ENCODE measurements at places on chromosomes 12 and 14. TPM values are rescaled to one million over a fixed set of nuclear protein-coding genes. Genes with fewer than 3 reads are reported as not detected.

GRCh38 chr12:131591714-131592709 lies 118.9 kb upstream of the SFSWAP start:
- peak overlapping the region; percentile 37 for H3K4me3 ChIP-seq
- no peaks in the 10 kb centered on the region for H3K4me1 ChIP-seq
- H3K27ac ChIP-seq = no peak overlapping the region
- no peaks in the 10 kb centered on the region for H3K27me3 ChIP-seq
- peak; percentile 78 for DNase-seq

- DNase-seq = no peak
- H3K4me3 ChIP-seq = no peak overlapping the region
- H3K36me3 ChIP-seq = no peaks in the 10 kb centered on the region
- H3K27ac ChIP-seq = peak overlapping the region; percentile 50
- no peaks in the 10 kb centered on the region for H3K27me3 ChIP-seq
Measured at GRCh38 chr14:104970231-104971068, 7.7 kb downstream of the AHNAK2 start.

DNA sequence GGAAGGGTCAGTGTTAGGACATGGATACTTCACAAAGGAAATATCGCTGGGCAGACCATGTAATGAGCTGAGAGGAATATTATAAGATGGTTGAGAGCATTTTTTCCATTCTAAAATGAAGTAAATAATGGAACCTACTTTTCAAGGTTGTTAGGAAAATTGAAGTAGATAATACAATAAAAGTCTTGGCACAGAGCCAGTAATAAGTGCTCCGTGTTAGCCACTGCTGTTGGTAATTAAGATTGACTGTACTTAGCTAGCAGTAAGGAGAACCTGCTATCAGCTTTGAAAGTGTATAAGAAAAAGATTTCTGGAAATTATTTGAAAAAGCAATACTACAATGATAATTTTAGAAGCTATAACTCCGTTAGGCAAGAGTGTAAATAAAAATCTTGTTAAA lies 77.6 kb downstream of the SCAF11 start:
- H3K4me1 ChIP-seq = peaks cover 8% of the 10 kb centered on the region
- DNase-seq = no peak
- H3K4me3 ChIP-seq = no peak overlapping the region

LBHD2 gene
- total RNA-seq = 1.9 TPM

SDSL gene
- total RNA-seq = 25.2 TPM

DNA sequence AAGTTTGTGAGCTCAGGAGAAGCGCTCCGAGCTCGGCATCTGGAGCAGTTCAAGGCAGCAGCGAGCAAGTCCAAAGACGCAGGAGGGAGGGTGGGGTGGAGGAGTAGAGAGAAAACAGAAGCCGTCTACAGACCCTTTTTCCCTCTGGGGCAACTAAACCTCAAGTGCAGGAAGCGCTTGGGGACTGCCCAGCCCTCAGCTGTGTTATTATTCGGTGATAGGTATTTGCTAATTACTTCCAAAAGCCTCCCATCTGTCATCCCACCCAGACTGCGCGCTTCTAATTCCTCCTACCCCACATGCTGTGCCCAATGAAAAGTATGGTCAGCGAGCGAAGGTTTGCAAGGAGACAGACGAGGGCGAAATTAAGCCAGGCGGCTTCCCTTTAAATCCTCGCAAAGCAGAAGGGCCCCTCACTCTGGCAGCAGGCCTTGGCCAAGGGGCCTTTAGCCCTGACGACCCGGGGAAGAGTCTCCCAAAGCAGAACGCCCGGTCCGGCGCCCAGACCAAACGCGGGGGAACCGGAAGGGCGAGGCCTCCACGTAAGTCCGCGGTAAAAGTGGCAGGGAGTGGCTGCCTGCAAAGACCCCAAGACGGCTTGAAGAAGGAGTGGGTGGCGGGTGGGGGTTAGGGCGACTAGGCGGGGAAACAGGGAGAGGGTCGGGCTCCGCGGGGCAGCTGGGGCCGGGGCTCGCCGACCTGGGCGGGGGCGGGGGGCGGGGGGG lies 507 bp upstream of the CD9 start:
- peaks cover 6% of the 10 kb centered on the region for H3K4me1 ChIP-seq
- no peaks in the 10 kb centered on the region for H3K27me3 ChIP-seq

KCNC2 gene
- 0.39 TPM for total RNA-seq

PLEK2 gene
- total RNA-seq = 5.7 TPM

CLEC9A gene
- total RNA-seq = 2.6 TPM

GRCh38 chr12:93442411-93443340 lies 929 bp upstream of the UBE2N start:
- DNase-seq = no peak
- H3K4me1 ChIP-seq = peaks cover 27% of the 10 kb centered on the region
- no peaks in the 10 kb centered on the region for H3K36me3 ChIP-seq
- H3K27ac ChIP-seq = peak overlapping the region; percentile 95

DNA sequence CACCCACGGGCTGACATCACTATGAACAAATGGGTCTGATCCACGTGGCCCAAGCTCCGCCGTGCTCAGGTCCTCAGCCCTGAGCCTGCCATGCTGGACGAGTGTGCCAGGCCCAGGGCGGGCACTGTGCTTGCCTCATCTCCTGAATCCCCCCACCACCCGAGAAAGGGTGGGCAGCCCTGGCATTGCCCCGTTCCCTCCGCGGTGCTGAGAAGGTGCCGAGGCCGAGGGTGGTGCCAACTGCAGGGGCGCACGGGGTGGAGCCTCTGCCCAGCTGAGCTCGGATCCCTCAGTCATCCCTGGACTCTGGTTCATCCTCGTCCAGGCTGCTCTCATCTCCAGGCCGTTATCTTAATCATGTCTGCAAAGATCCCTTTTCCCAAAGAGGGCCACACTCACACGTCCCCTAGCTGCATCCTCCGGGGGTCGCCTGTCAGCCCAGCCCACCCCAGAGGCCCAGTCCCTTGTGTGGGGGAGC lies 60.6 kb downstream of the NOC4L start:
- DNase-seq = no peak
- peaks cover 3% of the 10 kb centered on the region for H3K4me1 ChIP-seq
- no peak overlapping the region for H3K4me3 ChIP-seq
- H3K27ac ChIP-seq = no peak overlapping the region
- no peaks in the 10 kb centered on the region for H3K36me3 ChIP-seq

DNA sequence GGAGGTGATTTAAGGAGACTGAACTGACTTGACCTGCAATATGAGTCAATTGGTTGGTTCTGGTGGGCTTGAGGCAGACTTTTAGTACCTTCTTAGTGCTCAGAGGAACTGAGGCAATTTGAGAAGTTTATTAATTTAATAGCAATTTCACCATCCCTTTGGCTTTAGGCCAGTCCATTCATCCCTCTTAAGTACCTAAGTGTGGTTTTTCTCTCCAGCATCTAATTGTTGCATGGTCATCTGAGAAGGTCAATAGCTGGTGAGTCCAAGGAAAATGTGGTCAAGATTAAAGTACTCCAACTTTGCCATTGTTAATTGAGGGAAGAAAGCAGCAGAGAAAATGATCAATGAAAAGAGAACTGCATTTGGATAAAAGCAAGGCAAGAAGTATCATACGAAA lies 115.4 kb upstream of the DYRK2 start:
- no peak for DNase-seq
- peaks cover 5% of the 10 kb centered on the region for H3K4me1 ChIP-seq
- H3K27ac ChIP-seq = no peak overlapping the region
- no peaks in the 10 kb centered on the region for H3K27me3 ChIP-seq

Data from testis (tissue), 5 donors.